ENCODE measurements at places on chromosomes 6 and 20.

DNA sequence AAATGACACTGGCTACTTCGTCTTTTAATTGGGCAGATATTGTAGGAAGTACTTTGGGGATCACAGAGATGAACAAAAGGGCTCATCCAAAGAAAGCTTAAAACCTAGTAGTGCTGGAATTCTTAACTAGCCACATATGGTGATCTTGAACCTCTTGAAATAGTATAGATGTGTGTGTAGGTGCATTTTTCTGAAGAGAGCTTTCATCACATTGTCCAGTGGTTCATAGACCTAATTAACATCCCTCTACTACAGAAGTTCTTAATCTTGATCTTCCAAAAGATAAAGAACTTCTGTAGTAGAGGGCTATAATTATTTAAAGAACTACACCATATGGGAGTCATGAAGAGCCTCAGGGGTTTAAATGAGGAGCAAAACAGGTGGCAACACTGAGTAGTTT is 2.3 kb upstream of the PRIM2 start:
- DNase-seq: no peak

DNA sequence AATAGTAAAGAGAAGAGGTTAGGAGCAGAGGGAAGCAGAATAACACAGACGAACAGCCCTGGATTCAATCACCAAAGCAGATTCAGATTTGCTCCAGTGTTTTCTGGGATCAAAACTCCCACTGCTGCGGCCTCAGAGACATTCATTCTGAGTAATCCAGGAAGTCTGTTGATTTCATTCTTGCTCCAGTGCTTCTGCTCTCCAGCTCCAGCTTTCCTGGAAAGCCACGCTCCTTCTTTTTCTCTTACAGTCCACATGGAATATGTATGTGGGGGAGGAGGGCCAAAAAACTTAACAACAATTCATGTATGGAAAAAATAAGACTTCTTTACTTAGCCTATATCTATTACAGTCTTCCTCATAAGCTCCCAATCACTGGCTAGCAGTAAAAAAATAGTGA is 26.4 kb upstream of the UST start:
- DNase-seq: peak; percentile 27

GRCh38 chr6:158255989-158256601 is 56.2 kb upstream of the TULP4 start:
- DNase-seq: no peak

- no peak for DNase-seq
These were observed 43.5 kb downstream of the FAM184A start for GRCh38 chr6:119034827-119035458.

- peak; percentile 70 for DNase-seq
These were observed 55.1 kb downstream of the STAU1 start for GRCh38 chr20:49132995-49133478.

GRCh38 chr20:24305371-24305770 is 164.1 kb upstream of the SYNDIG1 start:
- DNase-seq: no peak

DNA sequence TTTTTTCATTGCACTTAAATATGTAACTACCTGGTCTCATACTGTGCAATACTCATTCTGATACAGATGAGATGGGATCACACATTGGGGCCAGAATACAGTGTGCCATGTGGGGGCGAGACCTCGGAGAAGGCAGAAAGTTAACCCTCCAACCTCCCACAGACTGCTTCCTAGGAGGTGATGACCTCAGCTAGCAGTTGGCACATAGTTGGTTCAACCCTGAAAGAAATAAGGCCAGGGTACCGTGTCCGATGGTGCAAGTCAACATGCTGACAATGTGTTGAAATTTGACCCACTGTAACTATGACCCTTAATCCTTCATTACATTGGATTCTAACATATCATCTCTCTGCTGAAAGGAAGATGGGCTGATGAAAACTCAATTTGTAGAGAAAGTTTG is 61.9 kb downstream of the GJA10 start:
- DNase-seq: no peak

- DNase-seq: peak; percentile 91
These were observed 2.9 kb downstream of the TFAP2A start for GRCh38 chr6:10411971-10412460.

- no peak for DNase-seq
These were observed 976.7 kb upstream of the MANEA start for GRCh38 chr6:94600636-94601035.

- DNase-seq: no peak
These were observed 45.2 kb upstream of the KLHL31 start for GRCh38 chr6:53710788-53711187.

- no peak for DNase-seq
These were observed 3.2 kb downstream of the HMGA1 start for GRCh38 chr6:34239893-34240292.

DNA sequence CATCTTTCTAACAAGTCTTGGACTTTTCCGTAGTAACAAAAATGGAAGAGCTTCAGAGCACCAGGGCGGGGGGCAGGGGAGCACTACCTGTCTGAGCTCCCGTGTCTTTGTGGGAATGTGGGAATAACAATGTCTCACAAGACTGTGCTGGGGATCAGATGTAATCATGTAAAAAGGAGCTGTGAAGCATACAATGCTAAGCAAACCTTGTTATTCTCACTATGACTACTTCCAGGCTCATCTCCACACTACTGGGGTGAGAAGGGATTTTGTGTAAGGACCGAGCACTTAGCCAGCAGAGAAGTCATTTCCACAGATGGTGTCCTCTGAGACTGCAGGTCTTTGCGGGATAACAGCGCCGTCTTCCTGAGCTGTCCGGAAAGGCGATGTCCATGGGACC is 27.1 kb downstream of the PRR18 start:
- DNase-seq: no peak

GRCh38 chr6:137043710-137044365 is 927 bp downstream of the IL20RA start:
- peak; percentile 47 for DNase-seq

DNA sequence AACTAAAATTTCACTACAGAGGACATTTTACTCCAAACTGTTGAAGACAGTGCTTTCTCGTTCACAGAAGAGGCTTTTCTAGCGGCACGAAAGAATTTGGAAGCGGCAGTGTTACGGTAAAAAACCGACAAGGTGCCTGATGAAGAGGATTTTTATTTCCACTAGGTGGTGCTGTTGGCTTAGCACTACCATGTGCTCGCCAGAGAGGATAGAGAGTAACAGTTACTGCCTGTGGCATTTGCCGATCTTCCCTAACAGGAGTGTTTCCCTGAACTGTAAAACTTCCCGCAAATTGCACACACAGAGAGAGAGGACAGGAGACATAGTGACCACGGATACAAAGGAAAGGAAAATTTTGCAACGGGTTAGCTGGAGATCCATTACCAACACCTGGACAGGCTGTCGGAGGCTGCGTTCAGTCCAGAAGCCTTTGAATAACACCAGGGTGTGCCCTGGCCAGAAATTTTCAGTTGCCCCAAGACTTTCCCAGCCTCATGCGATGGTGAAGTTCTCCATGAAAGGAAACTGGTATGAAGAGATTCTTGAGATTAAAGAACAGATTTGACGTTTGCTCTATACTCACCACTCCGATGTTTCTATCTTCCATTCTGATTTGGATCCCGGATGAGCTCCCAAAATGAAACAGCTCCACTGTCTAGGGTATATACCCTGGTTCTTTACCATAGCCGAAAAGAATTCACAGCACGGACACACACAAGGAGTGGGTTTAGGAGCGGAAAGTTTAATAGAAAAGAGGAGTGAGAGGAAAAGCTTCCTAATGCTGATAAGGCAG is 48.1 kb downstream of the HLA-DPB1 start:
- DNase-seq: peak; percentile 32

- DNase-seq: no peak
These were observed 306.7 kb downstream of the PREX1 start for GRCh38 chr20:48521121-48521520.

GRCh38 chr20:49276161-49276960 is 1.5 kb downstream of the ZNFX1 start:
- peak; percentile 75 for DNase-seq

DNA sequence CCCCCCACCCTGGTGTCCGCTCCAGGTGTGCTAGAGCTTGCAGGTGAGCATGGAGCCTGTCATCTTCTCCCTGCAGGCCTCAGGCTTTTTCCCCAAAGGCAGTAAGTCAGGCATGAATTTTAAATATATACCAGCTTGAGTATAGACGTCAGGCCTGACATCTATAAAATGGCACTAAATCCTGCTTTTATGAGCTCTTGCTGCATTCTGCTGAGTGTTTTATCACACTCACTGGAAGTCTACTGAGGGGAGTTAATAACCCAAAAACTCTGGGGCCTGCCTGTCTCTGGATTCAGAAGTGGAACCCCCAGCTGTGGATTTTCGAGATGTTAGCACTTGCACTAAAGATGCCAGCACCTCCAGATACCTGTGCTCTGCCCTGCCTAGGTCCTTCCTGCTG is 133.4 kb upstream of the TOP1 start:
- DNase-seq: no peak

- peak; percentile 29 for DNase-seq
These were observed 40.7 kb downstream of the SLC22A3 start for GRCh38 chr6:160388922-160389321.

GRCh38 chr20:3819411-3820047 is 818 bp upstream of the AP5S1 start:
- no peak for DNase-seq

DNA sequence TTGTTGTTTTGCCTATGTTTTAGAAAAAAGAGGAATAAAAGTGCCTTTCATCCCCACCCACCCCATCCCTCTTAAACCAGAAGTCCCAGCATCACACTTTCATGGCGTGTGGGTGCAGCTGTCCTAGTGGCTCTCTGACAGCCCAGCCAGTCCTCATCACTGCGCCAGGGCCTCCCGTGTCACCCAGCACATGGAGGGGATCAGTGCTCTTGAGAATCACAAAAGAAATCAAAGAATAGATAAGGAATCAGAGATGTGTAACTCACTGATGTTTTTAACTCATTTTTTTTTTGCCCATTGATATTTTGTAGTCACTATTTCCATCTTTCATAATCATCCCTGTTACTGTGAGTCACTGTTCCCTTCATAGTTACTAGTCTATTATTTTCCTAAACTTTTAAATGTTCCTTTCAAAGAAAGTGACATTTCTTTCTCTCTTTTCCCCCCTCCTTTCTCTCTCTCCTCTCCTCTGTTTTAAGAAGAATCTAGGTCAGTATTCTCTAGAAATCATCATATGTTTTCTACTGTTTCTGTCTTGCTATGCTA is 78.6 kb downstream of the AIG1 start:
- no peak for DNase-seq

DNA sequence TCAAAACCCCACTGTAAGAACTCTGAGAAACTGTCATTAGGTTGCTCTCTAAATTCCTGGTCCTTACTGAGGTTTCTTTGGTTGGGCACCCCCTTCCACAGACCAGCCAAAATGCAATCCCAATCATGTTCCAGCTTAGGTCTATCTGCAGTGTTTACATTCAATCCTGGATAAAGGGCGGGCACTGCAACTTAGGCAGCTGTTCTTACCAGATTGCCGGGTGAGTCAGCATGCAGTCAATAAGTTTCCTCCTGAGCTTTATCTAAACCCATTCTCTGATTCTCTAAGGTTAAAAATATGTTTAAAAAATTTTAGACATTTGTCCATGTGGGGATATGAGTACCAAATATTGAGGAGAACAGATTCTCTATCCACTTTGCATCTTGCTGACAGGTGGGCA is 197.8 kb downstream of the HAO1 start:
- peak; percentile 68 for DNase-seq

DNA sequence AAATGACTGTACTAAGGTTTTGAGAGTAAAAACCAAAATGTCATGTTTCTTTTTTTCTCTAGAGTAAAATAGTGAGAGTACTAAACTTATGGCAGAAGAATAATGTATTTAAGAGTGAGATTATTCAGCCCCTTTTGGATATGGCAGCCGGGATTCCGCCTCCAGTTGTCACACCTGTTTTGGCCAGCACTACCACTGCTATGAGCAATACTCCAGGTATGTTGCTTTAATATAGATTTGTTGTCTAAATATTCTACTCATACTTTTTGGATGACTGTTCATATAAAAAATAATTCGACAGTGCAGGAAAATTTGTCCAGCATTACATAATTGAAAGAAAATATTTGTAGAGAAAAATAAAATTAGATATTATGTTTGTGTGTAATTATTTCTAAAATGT is 59.5 kb downstream of the SCAF8 start:
- no peak for DNase-seq

DNA sequence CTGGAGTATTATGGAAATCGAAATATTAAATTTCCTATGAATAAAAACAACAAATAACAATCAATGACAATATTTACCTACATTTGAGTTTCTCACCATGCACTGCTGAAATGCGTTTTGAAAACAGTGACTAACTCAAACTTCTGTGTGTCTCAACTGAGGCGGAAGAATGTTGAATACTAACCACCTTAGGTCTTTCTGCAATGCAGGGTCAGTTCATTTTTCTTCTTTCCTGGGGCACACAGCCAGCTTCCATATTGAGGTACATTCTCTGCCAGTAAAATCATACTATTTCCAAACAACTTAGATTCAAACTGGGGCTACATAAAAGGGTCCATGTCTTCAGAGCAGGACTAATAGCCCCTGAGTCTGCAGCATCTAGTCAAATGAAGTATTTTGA is 310.1 kb downstream of the UTRN start:
- DNase-seq: peak; percentile 88

- DNase-seq: no peak
These were observed 182.0 kb upstream of the AGPAT4 start for GRCh38 chr6:161455848-161456247.

DNA sequence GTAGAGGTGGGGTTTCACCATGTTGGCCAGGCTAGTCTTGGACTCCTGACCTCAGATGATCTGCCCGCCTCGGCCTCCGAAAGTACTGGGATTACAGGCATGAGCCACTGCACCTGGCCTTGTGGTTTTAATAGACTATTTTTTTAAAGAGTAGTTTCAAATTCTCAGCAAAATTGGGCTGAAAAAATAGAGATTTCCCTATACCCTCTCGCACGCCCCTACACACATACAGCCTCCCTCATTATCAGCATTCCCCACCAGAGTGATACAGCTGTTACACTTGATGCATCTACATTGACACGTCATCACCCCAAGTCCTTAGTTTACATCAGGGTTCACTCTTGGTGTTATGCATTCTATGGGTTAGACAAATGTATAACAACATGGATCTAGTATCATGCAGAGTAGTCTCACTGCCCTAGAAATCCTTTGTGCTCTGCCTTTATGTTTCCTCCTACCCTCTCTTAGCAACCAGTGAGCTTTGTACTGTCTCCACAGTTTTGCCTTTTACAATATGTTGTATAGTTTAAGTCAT is 103.6 kb downstream of the CDYL start:
- DNase-seq: no peak

DNA sequence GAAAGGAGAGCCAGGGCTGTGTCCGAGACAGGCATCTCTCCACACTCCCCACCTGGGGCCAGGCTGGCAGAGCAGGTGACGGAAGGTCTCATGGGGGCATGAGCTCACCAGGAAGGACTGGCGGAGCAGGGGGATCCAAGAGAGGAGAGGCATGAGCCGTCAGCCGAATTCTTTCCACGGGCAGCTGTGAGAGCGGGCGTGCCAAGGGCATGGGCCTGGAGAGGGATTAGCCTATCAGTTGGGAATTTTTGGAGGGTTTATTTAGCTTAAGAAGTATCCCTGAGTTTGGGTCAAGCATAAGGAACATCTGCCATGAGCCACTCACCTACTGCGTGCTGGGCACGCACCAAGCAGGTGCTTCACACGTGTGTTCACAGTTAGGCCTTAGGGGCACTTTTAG is 60.2 kb upstream of the ZNFX1 start:
- DNase-seq: no peak
